Endothelial cell (in vitro differentiated cells): ENCODE measurements at places on chromosomes 16 and 17.

DNA sequence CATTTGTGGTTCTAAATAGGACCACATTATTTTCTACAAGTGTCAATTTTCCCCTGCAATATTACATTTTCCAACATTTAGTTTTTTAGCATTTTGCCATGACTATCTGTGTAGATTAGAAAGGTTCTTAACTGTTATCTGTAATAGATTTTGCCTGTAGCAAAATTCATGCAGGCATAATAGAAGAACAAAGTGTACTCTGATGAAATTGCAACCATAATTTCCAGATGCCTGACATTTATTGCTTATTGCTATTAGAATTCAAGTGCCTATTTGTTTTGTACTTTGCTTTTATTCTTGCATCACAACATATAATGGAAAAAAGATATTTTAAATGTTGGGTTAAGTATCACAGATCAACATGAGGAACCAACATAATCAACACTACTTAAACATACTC, 337.7 kb downstream of the TOX3 start:
- no peak for DNase-seq

- DNase-seq: no peak
Measured at GRCh38 chr17:67449845-67450755, 73.0 kb downstream of the PITPNC1 start.

DNA sequence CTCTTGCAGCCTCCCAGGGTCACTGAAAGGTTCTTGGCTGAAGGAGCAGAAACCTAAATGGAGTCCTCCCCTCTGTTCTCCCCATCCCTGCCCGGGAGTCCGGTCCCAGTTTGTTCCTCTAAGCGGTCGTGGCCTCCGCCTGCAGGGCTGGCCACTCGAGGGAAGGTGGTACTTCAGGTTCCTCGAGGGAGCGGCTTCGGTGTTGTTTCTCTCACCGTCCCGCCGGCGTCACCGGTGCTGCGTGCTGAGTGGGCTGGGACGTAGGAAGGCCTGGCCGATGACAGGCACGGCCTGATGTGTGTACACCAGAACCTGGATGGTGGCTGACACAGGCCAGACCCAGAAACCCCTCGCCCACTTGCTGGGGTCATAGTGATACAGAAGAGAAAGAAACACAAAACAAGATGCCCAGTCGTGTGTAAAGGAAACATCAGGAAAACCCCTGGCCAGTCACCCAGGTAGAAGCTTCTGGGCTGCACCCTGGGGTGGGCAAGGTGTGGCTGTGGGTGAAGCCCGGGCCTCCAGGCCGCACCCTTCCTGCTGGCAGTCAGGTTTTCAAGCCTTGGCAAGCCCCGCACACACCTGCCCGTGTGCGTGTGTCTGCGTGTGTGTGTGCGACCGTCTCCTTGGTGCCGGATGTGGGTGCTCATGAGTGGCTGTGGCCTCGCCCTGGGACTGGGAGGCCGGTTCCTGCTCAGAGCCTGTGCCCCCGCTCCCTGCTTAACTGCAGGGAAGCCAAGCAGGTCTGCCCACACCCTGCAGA, 52.0 kb downstream of the BAIAP2 start:
- no peak for DNase-seq

- no peak for DNase-seq
Measured at GRCh38 chr17:81207610-81208581, 14.9 kb downstream of the CEP131 start.

DNA sequence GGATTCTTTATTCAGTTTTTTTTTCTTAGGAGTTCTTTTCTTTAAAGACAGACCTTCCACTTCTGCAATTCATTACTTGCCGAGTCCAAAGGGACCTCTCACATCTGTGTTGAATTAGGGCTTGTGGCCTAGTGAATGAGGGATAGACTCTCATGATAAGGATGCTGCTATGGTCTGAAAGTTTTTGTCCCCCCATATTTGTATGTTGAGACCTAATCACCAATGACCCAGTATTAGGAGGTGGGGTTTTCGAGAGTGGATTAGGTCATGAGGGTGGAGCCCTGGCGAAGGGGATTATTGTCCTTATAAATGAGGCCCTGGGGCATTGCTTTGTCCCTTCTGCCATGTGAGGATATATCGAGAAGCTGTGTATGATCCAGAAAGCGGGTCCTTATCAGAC, 9.5 kb downstream of the KRT12 start:
- no peak for DNase-seq

- peak; percentile 25 for DNase-seq
Measured at GRCh38 chr17:67469208-67469980, 92.3 kb downstream of the PITPNC1 start.

DNA sequence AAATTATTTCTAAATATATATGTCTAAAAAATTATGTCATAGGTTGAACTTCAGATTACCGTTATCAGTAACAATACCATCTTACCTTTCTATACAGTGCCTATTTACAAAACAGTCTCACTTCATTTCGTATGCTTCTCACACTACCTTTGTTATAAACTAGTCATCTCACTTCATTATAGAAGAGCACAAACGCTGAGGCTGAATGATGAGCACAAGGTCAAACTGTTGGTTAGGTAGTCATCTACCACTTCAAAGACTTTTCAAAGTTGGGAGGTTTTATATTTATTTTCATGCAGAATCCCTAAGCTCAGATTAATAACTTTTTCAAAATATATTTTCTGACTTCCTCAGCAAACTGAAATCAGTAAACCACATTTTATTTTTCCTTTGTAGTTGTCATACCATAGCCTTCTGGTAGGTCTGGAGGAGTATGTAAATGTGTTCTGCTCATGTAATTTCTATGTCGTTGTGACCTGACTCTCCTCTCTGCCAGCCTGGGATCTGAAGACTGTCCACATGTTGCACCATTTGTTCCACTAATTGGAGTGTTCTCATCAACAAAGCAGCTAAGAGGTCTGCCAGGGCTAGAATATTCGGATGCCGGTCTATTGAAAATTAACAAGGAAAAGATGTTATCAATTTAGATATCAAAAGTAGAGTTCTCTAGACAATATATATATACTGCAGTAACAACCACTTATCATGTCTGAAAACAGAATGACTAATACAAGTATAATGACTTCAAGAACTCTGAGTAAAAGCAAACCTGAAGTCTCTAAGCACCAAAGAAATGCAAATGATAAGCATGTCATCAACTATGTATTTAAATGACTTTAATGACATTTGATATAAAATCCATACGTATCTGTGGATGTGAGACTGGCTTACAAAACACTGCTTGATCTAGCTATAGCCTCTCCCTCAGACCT, 73.9 kb downstream of the CEP95 start:
- DNase-seq: no peak

DNA sequence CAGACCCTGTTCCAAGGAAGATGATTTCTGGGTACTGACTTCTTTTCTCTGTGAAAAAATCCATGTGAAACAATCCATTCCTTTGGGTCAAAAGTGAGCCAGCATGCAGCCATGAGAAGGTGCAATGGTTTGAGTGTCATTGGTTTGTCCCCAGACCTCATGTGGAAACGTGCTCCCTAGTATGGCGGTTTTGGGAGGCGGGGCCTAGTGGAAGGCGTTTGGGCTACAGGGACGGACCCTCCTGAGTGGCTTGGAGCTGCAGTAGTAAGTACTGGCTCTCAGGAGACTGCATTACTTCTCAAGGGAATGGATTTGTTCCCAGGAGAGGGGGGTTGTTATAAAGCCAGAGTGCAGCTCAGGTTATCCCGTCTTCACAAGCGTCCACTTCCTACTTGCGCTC, 19.4 kb downstream of the ELAC2 start:
- no peak for DNase-seq

DNA sequence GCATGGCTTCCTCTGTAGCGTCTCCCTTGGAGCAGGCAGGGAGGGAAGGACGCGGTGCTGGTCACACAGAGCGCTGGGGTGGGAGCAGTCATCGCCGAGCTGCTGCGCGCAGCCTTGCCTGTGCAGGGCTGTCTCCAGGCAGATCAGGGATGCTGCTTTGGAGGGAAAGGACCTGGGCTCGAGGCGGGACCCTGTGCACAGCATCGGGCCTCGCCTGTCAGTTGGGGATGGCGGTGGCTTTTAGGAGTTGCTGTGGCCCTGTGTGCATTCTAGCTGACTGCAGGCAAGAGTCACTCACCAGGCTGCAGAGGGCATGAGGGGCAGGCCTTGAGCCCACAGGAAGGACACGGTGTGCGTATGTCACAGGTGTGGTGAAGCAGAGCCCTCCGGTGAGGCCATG, 10.1 kb downstream of the ACSF3 start:
- no peak for DNase-seq

- DNase-seq: no peak
Measured at GRCh38 chr17:63294776-63295175, 151.3 kb downstream of the CYB561 start.

DNA sequence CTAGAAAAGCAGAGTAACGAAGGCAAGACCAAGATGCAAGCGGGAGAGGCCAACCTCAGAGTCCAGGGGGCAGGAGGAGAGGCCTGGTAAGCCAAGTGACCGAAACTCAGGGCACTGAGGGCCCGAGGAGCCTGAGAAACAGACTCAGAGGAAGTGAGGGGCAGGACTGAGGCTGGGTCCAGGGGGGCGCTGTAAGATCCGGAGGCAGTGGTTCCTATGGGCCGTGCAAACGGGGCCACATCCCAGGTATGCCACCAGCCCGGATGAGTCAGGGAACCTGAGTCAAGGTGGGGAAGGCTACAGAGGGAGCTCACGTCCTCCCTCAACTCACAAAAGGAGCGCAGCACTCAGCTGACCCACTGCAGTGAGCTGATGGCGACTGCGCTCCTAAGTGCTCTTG, 8.3 kb downstream of the ZDHHC7 start:
- DNase-seq: no peak

- DNase-seq: no peak
Measured at GRCh38 chr16:10202649-10203048, 20.4 kb upstream of the GRIN2A start.

DNA sequence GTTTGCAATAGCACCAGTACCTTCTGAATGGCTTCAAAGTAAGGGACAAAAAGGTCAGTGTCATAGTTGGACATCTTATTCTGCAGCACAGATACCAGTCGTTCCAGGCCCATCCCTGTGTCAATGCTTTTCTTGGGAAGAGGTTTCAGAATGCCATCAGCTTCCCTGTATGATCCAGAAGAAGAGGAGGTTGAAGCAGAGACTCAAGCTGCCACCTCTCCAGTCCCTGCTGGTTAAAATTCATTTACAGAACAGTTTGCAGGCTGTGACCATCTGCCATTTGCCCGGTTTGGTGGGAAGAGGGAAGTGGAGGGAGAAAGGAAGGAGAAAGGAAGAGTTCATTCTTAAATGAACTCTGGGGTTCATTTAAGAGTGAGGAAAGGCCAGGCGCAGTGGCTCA, 18.4 kb upstream of the EXOSC6 start:
- no peak for DNase-seq

DNA sequence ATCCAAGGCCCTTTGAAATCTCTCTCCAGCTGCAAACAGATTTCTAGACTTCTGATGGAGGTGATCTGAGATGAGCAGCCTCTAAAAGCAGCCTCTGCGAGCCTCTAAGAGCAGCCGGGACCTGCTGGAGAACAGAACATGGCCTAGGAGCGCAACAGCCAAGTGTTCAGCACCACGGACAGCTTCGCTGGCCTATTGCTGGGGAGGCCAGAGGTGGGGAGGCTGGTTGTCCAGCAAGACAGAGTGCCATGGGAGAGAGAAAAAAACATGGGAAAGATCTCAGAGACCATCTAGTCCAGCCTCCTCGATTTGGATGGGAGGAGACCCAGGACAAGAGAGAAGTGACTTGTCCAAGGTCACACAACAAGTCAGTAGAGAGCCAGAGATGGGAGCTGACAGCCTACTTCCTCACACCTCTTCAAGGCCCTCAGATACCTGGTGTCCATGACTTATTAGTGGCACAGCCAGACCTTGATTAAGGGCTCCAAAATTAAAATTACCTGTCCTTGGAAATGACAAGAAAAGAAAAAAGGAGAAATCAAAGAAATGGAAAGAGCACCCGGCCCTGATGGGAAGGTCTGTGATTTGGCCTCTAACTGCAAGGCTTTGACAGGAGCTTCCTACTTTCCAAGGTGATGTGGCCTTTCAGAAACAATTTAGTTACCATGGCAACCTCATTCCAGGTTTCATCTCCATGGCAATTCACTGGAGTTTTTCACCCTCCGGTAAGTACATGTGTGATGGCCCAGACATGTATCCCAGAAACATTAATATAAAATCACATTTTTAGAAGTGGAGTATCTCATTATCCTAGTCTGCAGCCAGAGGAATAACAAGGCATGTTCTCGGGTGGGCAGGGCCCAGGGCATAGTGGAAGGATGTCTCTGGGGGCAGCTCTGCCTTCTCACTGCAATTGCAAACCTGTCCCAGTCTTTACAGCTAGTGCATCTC, 14.5 kb downstream of the RPRML start:
- DNase-seq: peak; percentile 48

GRCh38 chr16:84087466-84088151, 29.1 kb downstream of the MBTPS1 start:
- DNase-seq: no peak

- DNase-seq: no peak
Measured at GRCh38 chr17:8896087-8896486, 28.6 kb upstream of the PIK3R6 start.

- DNase-seq: no peak
Measured at GRCh38 chr17:33977729-33978514, 277.2 kb upstream of the CCL2 start.

DNA sequence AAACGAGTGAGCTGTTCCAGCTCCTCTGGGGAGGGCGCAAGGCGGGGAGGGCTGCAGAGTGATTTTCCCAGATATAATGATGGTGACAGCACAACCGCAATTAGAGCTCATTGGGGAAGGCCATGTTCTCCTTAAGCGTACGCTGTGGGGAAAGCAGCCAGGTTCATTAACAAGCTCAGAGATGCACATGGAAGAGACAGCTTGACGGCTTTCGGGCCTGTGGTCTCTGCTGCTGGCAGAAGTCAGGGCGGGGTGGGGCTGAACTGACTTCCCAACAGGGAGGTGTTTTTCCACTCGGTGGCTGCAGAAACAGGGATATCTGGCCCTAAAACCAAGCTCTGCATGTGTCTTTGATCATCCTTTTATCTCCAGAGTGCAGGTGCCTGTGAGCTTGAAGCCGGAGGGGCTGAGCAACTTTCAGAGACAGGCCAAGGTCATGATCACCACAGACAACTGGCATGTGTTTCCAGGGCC, 24.0 kb upstream of the CACNG1 start:
- no peak for DNase-seq

DNA sequence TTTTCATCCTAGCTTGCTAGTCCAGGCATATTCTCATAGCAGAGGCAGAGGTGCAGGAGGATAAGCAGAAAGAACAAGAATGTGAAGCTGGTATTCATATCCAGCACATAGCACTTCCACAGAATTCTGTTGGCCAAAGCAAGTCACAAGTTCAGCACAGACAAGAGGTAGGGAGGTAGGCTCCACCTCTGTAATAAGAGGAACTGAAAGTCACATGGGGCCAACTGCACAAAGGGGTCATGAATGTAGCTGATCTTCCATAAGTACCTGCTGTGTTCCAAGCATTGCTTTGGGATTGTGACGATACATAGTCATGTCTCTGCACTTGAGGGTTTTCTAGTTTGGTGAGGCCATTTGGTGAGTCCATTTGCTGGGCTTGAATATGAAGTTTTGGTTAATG, 110.8 kb upstream of the MPHOSPH6 start:
- no peak for DNase-seq
